ENCODE measurements at places on chromosomes 7 and 10.

DNA sequence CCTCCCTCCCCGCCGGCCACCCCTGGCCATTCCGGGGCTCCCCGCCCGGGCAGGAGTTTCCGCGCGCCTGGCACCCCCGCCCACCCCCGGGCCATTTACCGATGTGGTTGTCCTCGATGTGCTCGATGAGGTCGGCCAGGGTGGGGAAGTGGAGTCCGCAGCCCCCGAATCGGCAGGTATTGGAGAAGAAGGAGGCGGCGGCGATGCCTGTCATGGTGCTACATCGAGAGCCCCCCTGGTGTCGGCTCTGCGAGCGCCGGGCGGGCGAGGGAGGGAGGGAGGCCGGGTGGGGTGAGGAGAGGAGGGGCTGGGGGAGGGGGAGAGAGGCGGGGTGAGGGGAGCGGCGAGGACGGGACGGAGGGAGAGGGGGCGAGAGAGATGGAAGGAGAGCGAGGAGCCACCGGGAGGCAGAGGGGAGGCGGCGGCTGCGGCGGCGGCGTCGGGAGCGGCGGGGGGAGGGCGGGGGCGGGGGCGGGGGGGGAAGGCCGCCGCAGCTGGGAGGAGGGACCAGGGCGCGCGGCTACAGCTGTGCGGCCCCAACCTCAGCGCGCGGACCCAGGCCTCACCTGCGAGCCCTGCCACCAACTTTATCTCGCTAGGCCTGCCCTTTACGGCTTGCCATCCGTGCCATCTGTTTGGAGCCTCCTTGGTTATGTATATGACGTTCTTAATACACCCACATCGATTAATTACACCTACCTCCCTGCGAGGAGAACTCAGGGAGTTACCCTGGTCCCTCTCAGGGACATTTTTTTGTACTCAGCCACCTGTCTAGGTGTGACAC is at the start of gene JAZF1:
Gene JAZF1 (minus strand): TSS at position 432 of the 784 bp plus-strand sequence.
- no peak for DNase-seq

DNA sequence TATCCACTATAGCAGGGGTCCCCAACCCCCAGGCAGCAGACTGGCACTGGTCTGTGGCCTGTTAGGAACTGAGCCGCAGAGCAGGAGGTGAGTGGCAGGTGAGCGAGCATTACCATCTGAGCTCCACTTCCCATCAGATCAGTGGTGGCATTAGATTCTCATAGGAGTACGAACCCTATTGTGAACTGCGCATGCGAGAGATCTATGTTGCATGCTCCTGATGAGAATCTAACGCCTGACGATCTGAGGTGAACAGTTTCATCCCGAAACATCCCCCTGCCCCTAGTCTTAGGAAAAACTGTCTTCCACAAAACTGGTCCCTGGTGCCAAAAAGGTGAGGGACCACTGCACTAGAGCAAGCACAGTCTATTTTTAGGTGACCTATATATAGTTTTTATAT is 23.6 kb downstream of the ASZ1 start:
- no peak for DNase-seq

- no peak for DNase-seq
Observed at GRCh38 chr7:71535616-71536015, 403.7 kb downstream of the GALNT17 start.

GRCh38 chr10:85649461-85649860 is 717.1 kb downstream of the GRID1 start:
- DNase-seq = no peak

DNA sequence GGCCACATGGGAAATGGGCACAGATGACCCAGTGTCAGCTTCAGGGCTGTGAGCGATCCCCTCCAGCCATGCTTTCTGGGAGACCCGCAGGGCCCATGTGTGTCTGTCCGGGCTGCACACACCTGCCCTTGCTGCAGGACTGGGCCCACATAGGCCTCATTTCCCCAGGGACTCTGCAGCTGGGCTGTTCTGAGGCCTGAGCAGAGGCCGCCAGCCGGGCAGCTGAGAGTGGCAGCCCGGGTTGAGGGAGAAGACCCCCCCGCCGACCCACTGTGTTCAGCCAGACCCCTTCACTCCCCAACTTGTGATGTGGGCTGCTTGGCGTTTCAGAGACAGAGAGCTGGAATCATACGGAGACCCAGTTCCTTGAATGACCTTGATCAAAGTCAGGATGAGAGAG is 50.1 kb upstream of the DPYSL4 start:
- DNase-seq = no peak

All from foreskin fibroblast (primary cell).